ENCODE measurements at places on chromosomes 6 and 20.

DNA sequence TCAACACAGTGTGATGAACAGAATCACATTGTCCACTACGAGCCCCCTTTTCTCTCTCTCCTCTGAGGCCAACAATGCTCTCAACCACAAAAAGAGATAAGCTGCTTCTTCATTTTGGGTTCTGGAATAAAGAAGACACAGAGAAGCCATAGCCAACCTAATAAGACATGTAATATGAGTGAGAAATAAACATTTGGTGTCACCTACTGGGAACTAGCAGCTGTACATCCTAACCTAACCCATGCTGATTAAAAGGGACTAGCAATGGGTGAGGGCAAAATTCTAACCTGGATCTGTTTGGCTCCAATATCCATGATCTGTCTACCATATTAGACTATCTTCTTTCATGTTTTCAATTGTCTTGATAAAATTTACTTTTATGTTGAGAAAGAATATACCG lies 369.1 kb upstream of the MARCKS start:
- no peak for DNase-seq

- no peak for DNase-seq
These were observed 73.8 kb upstream of the MPC1 start for GRCh38 chr6:166456395-166457156.

DNA sequence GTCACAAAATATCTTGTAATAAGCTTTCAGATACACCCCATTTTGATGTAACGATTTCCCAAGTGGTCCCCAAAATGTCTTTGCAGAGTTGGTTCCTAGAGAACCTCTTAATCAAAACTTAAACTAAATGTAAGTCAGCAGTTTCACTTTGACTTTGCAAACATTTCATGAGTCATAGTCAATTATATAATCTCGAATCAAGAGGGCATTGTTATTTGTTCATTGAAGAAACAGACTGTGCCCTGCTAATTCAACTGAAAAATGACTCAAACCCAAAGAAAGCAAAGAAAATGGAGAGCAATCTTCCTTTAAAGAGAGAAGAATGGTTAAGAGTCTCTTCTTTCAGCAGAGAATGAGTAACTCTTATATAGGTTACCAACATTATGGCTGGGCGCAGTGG lies 58.3 kb downstream of the IPCEF1 start:
- no peak for DNase-seq

GRCh38 chr20:11850901-11851300 lies 66.8 kb upstream of the BTBD3 start:
- DNase-seq: no peak

GRCh38 chr20:62196286-62196685 lies 13.5 kb downstream of the MTG2 start:
- no peak for DNase-seq

- DNase-seq: no peak
These were observed 42.6 kb downstream of the DSTN start for GRCh38 chr20:17612287-17612991.

DNA sequence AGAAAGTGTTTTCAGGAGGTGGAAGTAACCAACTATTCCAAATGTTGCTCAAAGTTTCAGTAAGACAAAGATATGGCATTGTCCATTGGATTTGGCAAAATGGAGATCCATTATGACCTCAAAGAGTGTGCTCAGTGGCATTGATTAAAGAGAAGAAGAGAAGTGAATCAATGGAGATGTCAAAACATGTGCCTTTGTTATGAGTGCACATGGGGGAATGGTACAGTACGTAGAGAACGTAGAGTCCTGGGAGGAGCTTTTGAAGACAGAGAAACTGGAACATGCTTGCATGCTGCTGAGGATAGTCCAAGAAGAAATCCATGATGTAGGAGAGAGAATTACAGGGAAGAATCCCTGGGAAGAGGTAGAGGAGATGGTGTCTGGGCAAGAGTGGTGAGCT lies 42.0 kb upstream of the PAX1 start:
- no peak for DNase-seq

DNA sequence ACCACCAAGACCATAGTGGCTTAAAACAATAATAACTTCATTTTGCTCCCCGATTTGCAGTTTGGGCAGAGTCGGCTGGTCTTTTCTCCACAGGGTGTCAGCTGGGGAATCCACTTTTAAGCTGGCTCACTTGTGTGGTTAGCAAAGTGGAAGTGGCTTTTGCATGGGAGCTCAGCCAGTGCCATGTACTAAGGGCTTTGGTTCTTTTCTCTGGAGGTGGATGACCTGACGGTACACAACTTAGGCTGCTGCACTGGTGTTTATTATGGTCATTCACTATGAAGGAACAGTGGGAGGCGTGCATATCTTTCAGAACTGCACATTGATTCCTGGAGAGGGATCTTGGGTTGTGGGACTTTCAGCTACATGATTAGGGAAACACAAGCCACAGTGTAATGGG lies 141.0 kb downstream of the OR2B2 start:
- no peak for DNase-seq

Data from stimulated activated CD4-positive, alpha-beta T cell treated with anti-CD3 and anti-CD28 coated beads, Interleukin-15, amount 100 ng/mL, for 48 hours (primary cell).